ENCODE measurements at places on chromosomes 4 and X. TPM values are rescaled to one million over a fixed set of nuclear protein-coding genes. Genes with fewer than 3 reads are reported as not detected.

SLC25A53 gene
- 8.3 TPM for polyA plus RNA-seq

CLIC2 gene
- polyA plus RNA-seq, result 16.8 TPM

PFKFB1 gene
- not detected for polyA plus RNA-seq

CCSER1 gene
- polyA plus RNA-seq, result 7.2 TPM

CC2D2A gene
- 6.0 TPM for polyA plus RNA-seq

CPE gene
- 5.4 TPM for polyA plus RNA-seq

MAPK10 gene
- 3.6 TPM for polyA plus RNA-seq

NMU gene
- polyA plus RNA-seq, result not detected

CSAG3 gene
- not detected for polyA plus RNA-seq

AFF2 gene
- polyA plus RNA-seq, result not detected

FUNDC1 gene
- 14.6 TPM for polyA plus RNA-seq

GDPD2 gene
- 8.7 TPM for polyA plus RNA-seq
